Activated T-cell treated with anti-CD3 and anti-CD28 coated beads, Interleukin-2, amount 50 U/mL, for 72 hours (primary cell): ENCODE measurements at places on chromosomes 6 and 20.

GRCh38 chr20:25418776-25419175 is 11.3 kb downstream of the GINS1 start:
- DNase-seq, result no peak

GRCh38 chr20:34110745-34111641 is 1.1 kb downstream of the EIF2S2 start:
- no peak for DNase-seq

GRCh38 chr6:37862430-37862829 is 42.9 kb downstream of the ZFAND3 start:
- DNase-seq, result no peak

- no peak for DNase-seq
Observed at GRCh38 chr20:20658871-20659431, 53.5 kb downstream of the RALGAPA2 start.

- DNase-seq, result no peak
Observed at GRCh38 chr20:23180451-23180921, 94.4 kb upstream of the CD93 start.

DNA sequence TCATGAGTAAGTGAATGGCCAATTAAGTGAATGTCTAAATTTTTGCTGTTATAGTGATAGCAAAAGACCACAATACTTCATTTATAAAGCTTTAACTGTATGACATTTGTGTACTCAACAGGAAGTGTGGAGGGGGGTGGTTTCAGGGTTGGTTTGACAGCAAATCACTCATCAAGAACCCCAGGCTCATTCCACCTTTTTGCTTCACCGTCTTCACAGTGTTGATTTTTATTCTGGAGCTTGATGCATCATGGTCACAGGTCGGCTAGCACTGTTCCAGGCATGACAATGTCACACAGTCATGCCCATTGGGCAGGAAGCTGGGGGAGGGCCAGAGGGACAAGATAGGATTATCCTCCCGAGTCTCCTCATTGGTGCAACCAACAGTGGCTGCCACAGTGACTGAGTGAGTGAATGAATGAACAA is 75.0 kb downstream of the MDGA1 start:
- peak; percentile 61 for DNase-seq

DNA sequence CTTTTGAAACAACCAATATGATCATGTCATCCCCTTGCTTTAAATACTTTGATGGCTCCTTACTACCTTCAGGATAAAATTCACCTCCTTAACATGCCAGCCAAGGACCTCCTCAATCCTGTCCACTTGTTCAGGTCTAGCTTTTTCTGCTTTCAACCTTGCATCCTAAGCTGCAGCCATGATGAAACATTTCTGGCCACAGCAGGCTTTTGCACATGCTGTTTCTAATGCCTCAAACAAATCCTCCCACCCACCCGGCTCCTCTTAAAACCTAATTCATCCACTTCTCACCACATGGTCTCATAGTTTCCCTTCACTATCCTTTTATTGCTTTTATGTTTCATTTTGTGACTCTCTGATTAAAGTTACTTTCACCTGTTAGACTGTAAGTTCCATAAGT is 124.6 kb downstream of the MYB start:
- no peak for DNase-seq
